ENCODE measurements at places on chromosomes 4 and X.

GRCh38 chrX:103197721-103198306, 17.1 kb upstream of the BEX4 start:
- no peak for DNase-seq

GRCh38 chr4:136754810-136755530, 777.3 kb downstream of the PCDH18 start:
- DNase-seq = no peak

- DNase-seq = peak; percentile 57
Measured at GRCh38 chrX:119729408-119730201, 28.8 kb upstream of the SOWAHD start.

DNA sequence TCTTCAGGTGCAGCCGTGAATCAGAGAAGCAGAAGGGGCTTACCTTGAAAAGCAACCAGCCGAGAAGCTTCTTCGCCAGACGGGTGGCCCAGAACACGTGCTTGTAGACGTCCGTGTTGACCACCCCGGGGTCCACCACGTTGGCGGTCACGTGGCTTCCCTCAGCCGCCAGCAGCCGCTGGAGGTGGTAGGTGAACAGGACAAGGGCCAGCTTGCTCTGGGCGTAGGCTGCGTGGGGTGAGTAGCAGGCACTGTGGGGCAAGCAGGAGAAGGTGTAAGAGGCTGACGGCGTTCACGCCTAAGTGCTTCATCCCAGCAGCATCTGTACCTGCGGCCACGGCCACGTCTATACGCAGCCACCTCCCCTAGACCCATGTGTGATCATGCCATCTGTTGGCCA, 257.8 kb downstream of the DHRSX start:
- DNase-seq = no peak

GRCh38 chr4:30559481-30559880, 160.7 kb upstream of the PCDH7 start:
- no peak for DNase-seq

DNA sequence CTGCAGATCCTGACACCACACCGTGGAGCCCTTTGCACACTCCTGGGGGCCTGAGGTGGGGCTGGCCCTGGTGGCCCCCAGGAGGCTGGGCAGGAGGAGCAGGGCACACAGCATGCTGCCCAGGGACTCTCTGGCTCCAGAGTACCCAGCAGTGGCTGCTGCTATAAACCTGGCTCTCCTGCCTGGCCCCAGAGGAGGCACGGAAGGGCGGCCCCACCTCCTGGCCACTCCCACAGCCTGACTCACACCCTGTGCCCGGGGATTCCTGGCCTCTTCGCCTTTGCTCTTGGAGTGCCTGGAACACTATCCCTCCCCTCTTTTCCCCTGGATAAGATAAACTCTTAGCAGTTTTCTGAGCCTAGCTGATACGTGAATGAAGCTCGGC, at the start of gene PSAPL1:
Gene PSAPL1, minus strand, starts transcription at position 165 of the 385 bp plus-strand sequence. Its CDS starts 51 bp downstream, at position 114.
- peak; percentile 40 for DNase-seq

- DNase-seq = no peak
Measured at GRCh38 chr4:51894059-51894645, 51.2 kb downstream of the DCUN1D4 start.

DNA sequence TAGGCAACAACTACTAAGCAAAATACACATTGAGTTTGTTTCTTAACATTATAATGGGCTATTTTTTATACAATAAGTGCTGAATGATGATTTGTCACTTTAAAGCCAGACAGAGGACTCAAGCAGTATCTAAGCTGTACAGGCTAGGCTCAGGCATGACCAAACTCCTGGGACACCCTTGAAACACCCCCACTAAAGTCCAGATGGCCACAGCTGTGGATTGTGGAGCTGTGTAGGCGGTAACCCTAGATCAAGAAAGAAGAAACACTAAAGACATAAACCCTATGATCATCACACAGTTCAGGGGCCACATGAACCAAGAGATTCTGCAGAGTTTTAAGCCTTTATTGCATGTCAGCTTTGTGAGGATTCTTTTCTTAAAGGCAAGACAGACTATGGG, 25.1 kb downstream of the TAB3 start:
- DNase-seq = no peak

GRCh38 chr4:156764145-156764544, 207.5 kb downstream of the PDGFC start:
- no peak for DNase-seq

- no peak for DNase-seq
Measured at GRCh38 chr4:102732678-102733077, 28.1 kb downstream of the MANBA start.

- DNase-seq = no peak
Measured at GRCh38 chr4:10175626-10176025, 59.0 kb upstream of the WDR1 start.

DNA sequence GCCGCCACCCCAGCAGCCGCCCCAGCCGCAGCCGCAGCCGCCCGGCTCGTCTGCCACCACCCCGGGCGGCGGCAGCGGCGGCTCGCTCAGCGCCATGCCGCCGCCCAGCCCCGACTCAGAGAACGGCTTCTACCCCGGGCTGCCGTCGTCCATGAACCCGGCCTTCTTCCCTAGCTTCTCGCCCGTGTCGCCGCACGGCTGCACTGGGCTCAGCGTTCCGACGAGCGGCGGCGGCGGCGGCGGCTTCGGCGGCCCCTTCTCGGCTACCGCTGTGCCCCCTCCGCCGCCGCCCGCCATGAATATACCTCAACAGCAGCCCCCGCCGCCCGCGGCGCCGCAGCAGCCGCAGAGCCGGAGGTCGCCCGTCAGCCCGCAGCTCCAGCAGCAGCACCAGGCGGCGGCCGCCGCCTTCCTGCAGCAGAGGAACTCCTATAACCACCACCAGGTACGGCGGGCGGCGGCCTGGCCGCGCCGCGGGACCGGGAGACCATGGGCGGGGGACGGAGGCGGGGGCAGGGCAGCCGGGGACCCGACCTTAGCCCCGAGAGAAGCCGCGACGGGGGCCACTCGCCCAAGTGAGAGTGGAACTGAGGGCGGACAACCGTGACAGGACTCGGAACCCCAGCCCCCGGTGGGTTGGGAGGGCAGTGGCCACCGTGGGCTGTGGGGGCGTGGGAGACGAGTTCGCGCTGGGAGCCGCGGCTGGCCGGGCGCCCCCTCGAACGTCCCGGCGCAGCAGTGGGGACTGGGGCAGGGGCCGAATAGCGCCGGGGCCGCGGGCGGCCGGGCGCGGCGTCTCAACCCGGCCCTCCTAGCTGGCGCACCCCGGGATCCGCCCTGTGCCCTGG, 1.8 kb downstream of the CPEB2 start:
- DNase-seq = peak; percentile 46

GRCh38 chr4:177239477-177239876, 70.2 kb upstream of the NEIL3 start:
- DNase-seq = no peak

DNA sequence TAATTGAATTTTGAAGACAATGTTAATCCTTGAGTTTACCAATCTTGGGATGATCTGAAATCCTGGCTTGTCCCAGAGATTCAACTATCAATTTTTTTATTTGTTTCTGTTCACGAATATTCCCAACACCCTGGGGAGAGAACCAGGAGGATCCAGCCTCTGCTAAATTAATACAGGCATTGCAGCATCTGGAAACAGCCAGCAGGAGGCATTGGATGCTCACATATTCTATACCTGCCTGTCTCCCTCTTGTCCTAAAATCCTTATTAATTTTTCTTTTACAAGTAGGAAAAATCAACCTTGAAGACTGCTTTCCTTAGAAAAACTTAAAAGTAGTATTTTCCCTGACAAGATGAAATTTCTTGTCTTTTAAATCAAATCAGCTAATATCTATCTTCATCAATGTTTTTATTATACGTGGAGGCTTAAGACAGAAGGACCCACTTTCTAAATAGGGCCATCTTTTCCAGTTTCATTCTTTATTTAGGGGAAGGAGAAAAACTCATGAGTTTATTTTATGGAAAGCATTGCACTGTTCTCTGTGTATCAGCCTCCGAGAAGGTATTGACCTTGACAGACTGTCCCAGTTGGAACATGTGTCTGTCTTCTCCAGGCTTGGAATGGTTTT, 102.4 kb downstream of the CLNK start:
- DNase-seq = peak; percentile 31

DNA sequence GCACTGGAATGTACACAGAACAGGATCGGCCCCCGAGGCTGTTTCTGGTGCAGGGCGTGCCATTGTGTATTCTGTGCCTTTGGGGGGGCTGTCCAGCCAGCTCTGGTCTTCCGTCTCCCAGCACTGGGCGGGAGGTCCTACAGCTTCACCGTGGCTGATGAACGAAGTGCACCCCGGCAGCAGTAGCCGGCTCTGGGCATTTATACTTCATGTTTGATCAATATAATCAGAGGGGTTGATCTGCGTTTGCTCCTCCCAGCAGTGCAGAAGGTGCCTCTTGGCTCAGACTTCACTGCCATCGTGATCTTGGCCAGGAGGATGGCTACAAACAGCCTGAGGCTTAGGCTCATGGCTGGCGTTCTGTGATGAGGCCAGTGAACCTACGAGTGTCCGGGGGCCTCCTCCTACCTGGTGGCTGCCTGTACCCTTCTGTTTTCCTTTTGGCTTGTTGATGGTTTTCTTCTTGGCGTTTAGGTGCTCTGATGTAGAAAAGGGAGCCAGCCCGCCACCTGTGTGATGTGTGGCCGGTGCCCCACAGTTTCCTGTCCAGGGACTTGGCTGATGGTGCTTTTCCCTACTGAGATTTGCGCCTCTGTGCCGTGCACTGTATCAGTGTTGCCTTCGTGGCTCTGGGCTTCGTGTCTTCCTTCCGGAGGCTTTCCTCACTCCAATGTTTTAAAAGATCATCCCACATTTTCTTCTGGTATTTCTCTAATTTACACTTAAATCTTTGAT, 31.2 kb upstream of the HGFAC start:
- DNase-seq = no peak

DNA sequence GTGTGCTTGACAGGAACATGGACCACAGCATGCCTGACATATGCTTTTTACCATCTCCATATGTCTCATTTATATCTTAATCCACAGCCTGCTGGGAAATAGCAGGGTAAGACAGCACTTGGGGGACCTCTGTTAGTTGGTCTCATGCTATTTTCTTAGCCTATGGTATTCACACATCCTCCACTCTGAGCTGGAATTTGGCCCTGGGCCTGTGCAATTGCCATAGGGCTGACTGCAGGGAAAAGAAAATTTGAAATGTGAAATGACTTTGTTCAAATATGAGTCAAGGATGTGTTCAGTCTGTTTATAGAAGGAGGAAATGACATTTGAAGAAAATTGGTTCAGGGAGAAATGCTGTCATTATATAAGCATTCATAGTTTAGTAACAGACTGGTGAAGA, 9.6 kb upstream of the MAP7D3 start:
- DNase-seq = no peak

- DNase-seq = no peak
Measured at GRCh38 chr4:75089206-75089605, 156.3 kb downstream of the PARM1 start.

GRCh38 chrX:17226736-17227135, 148.3 kb upstream of the NHS start:
- no peak for DNase-seq

- no peak for DNase-seq
Measured at GRCh38 chrX:74117962-74118902, 185.7 kb upstream of the ZCCHC13 start.

GRCh38 chrX:9318213-9318612, 146.6 kb upstream of the TBL1X start:
- no peak for DNase-seq

DNA sequence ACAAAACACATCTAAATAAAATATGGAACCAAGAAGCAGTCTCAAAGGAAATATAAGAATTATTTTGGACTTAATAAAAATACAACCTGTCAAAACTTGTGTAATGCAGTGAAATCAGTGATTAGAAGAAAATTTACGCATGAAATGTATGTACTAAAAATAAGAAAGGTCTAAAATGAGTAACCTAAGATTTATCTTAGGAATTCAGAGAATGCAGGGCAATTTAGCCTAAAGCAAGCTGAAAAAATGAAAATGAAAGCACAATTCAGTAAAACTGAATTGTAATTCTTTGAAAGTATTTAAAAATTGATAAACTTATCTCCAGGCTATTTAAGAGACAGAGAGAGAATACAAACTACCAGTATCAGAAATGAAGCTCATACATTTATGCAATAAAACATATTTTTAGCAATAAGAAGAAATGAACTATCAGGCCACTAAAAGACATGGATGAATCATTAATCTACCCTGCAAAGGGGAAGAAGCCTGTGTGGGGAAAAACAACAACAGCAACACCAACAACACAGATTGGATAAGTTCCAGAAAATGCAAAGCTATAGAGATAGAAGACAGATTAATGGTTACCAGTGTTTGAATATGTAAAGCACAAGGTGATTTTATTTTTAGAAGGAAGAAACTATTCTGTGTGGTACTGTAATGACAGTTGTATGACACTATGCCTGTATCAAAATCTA, 442.0 kb upstream of the ADGRL3 start:
- DNase-seq = no peak

DNA sequence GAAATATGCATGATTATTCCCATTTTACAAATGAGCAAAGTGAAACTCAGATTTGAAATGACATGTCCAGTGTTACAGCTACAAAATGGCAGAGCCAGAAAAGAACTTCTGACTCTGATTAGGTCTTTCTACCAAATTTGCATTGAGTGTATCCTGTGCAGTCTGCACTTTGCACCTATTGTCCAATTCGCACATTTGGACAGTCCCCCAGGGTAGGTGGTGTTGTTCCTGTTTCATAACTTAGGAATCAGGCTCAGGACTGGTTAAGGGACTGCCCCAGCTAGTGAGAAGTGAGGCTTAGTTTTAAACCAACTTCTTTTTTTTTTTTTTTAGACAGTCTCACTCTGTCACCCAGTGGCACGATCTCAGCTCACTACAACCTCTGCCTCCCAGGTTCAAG, 137.9 kb upstream of the NALF2 start:
- no peak for DNase-seq

- DNase-seq = no peak
Measured at GRCh38 chrX:154030266-154030665, 10.6 kb upstream of the IRAK1 start.

Data from colonic mucosa (tissue), 4 donors.